ENCODE measurements at places on chromosomes 6 and 20. TPM values are rescaled to one million over a fixed set of nuclear protein-coding genes. Genes with fewer than 3 reads are reported as not detected.

The PLA2G7 gene
- 0.93 TPM for total RNA-seq

- DNase-seq = no peak
Measured at GRCh38 chr6:39521958-39522357, 199.5 kb upstream of the KCNK16 start.

DNA sequence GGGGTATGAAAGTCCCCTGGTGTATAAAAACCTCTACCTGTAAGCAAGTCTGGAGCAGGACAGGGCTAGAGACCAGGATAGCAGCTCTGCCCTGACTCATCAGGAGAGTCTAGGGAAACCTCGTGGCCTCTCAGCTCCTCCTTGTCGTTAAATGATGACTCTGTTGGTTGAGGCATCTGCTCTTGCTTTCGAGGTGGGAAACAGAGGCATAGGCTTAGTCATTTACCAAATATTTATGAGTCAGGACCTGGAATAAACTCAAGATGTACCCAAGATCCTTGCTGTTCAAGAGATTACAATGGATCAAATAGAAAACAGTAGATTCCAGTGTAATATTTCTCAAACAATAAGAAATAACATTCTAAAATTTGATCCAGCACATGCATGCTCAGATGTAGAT lies 5.5 kb downstream of the MANBAL start:
- DNase-seq = no peak

DNA sequence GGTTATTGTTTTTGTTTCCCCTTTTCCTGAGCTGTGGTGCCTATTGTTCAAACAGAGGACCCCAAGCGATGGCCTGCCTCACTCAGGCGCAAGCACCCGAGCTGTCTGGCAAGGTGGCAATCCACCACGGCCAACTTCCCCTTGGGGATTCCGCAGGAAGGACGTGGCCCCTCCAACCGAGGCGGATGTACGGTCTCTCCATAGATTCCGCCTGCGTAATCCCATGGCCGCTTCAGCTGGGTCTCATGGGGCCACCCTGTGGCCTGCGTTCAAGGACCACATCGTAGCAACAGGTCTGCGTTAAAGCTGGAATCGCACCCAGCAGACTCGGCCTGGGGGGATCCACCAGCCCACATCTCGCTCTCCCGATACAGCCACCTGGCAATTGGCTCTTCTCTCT lies 79.9 kb downstream of the CEBPB start:
- no peak for DNase-seq

The OXT gene
- total RNA-seq = not detected

The ENPP1 gene
- 2.7 TPM for total RNA-seq

The PTGIS gene
- 19.3 TPM for total RNA-seq

The SMPDL3A gene
- total RNA-seq = 11.0 TPM

The MANEA gene
- total RNA-seq = 10.8 TPM

GRCh38 chr6:22053391-22053997 lies 243.3 kb downstream of the PRL start:
- DNase-seq = no peak

DNA sequence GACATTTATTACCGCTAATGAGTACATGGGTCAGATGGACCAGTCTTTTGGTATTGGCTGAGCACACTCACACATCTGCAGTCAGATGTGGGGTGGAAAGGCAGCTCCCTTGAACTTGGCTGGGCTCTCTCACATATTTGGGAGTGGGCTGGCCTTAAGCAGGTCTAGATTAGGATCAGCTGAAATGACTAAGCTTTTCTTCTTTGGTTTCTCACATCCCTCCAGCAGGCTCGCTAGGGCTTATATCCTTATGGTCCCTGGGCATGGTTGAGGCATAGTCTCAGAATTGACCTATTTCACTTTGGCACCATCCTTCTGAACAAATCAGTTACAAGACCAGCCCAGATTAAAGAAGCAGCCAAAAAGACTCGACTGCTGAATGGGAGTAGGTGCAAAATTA lies 14.4 kb upstream of the PLCB1 start:
- no peak for DNase-seq

DNA sequence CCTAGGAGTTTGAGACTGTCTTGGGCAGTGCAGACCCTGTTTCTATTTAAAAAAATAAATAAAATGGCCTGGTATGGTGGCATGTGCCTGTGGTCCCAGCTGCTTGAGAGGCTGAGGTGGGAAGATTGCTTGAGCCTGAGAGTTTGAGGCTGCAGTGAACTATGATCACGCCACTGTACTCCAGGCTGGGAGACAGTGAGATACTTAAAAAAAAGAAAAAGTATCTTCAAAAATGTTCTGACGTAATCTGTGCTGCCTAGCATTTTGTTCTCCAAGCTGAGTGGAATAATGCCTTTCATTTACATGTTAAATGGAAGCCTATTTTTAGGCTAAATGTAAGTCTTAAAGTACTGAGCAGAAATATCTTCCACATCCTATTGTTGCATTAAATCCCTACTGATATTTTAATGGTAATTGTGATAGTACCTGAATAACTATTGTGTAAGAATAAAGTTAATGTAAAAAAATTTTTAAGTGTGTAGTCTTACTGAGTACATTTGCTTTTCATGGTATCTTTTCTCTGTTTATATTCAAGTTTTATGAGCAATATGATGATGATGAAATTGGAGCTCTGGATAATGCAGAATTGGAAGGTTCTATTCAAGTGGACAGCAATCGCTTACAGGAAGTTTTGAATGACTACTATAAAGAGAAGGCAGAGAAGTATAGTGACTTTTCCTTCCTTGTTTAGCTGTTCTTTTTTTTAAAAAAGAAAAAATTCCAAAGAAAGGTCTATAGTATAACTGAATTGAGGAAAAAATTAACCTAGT lies 4.2 kb upstream of the ZC2HC1B start:
- DNase-seq = no peak

GRCh38 chr6:74447013-74447412 lies 751.0 kb downstream of the CD109 start:
- no peak for DNase-seq

- DNase-seq = no peak
Measured at GRCh38 chr6:161722394-161722793, 448.5 kb upstream of the AGPAT4 start.

- DNase-seq = no peak
Measured at GRCh38 chr6:170201361-170201760, 89.5 kb downstream of the DLL1 start.

DNA sequence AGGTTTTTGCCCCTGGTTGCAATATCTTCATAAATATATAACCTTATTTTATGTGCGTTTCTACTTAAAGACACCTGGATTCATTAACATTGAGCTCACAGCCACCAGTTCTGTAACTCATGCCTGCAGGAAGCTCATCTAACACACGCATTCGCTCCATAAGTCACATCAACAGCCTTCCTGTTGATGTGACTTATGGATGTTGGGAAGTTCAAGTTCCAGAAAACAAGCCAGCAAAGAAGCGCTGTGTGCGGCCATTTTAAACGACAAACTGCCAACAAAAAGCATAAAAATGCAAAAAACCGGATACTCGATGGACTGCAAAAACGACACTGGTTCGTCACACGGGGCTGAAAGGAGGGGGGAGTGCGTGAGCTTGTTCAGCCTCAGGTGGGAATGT lies 77.9 kb upstream of the NFATC2 start:
- DNase-seq = no peak

The LY6G6F gene
- not detected for total RNA-seq

DNA sequence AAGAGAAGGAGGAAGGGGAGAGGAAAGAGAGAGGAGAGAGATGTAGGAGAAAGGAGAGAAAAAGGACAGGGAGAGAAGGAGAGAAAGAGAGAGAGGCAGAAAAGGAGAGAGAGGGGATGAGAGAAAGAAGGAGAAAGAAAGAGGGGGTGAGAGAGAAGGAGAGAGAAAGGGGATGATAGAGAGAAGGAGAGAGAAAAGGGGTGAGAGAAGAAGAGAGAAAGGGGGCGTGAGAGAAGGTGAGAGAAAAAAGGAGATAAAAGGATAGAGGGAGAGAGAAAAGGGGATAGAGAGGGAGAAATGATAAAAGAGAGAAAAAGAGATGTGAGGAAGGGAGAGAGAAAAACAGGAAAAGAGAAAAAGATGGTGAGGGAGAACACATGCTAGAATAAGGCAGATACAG lies 933.4 kb downstream of the KIF16B start:
- no peak for DNase-seq

- DNase-seq = no peak
Measured at GRCh38 chr6:1609648-1610496, at the start of gene FOXC1. TSS of gene FOXC1 (plus strand) at chr6:1609915. CDS start at chr6:1610446, 531 bp downstream.

GRCh38 chr6:251920-252319 lies 40.4 kb upstream of the DUSP22 start:
- DNase-seq = no peak

- DNase-seq = no peak
Measured at GRCh38 chr20:40251284-40251932, 437.6 kb downstream of the MAFB start.

GRCh38 chr6:139877828-139878405 lies 503.5 kb upstream of the CITED2 start:
- no peak for DNase-seq

DNA sequence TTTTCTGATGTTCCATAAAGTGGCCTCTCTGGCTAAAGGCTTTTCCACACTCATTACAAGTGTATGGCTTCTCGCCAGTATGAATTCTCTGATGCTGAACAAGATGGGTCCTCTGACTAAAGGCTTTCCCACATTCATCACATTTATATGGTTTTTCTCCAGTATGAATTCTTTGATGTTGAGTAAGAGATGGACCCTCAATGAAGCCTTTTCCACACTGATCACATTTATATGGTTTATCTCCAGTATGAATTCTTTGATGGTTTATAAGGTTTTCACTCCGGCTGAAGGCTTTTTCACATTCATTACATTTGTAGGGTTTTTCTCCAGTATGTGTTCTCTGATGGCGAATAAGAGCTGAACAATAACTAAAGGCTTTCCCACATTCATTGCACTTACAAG lies 20.4 kb downstream of the ZNF184 start:
- DNase-seq = no peak

The NOX3 gene
- not detected for total RNA-seq

DNA sequence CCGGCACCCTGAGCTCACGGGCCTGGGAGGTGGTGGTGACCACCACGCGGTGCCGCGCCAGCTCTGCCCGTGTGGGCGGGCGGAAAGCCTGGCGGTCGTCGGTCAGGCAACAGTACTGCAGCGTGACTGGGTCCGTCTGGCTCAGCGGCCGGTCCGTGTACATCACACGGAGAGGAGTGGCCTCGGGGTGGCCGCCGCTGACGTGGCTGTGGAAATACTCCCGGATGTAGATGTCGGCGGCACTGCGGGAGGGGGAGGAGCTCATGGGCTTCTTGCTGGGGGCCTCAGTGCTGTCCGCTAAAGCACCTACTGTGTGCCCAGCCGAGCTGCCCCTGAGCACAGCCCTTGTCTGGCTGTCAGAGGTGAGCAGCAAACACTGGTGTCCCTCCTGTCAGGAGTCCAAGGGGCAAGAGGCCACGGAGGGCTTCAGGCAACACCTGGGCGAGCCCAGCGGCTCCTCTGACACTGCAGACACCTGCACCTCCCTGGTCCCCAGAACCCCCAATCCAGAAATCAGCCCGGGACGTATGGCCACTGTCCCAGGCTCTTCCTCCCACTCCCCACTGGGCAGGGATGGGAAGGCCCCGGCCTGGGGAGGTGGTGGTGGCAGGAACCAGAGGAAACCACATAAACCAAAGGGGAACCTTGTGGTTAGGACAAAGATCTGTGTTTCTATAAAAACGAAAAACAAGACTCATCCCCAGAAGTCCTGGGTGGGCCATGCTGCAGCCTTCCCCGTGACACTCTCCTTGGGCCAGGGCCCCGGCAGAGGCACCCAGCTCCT lies 6.5 kb downstream of the HELZ2 start:
- DNase-seq = no peak

DNA sequence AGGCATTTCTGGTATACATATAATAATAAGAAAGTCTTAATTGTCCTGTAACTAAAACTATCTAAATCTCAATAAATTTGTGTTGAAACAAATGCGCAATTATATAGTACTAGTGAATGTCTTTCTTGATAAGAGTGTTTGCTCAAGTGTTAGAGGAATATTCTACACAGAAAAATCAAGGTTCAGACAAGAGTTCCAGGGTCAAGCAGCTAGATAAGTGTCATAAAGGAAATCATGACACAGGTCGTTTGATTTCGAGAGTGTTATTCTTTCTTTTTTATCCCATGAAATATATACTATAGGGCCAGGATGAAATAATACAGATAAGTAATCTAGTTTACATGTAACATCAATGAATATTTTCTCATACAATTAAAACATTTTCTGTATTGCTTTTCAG lies 366.1 kb downstream of the UTRN start:
- no peak for DNase-seq

The TXNDC5 gene
- total RNA-seq = 71.6 TPM

- DNase-seq = no peak
Measured at GRCh38 chr6:39938773-39939654, 4.8 kb upstream of the MOCS1 start.

DNA sequence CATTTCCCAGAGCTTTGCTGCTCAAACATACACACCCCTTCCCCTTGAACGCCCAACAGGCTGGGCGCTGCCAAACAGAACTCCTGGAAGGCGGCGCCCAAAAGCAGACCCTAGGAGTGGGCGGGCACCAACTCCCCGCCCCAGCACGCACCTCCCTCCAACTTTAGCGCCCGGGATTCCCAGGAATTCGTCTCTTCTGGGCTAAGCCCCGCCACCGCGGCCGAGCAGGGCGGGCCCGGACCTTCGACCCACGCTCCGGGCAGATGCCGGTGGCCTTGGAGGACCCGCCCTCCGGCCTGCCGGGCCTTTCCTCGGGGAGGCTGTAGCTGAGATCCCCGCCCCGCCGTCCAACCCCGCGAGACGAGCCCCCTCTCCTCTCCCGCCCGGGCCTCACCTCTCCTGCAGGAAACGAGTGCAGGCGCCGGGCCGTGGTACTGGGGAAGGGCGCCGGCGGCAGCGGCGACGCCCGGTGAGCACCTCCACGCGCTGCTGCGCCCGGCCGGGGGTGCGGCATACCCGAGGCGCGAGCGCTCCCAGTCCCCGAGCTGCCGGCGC lies 659 bp downstream of the MCUR1 start:
- DNase-seq = no peak

The CAPN11 gene
- not detected for total RNA-seq

The SYTL3 gene
- 2.1 TPM for total RNA-seq

DNA sequence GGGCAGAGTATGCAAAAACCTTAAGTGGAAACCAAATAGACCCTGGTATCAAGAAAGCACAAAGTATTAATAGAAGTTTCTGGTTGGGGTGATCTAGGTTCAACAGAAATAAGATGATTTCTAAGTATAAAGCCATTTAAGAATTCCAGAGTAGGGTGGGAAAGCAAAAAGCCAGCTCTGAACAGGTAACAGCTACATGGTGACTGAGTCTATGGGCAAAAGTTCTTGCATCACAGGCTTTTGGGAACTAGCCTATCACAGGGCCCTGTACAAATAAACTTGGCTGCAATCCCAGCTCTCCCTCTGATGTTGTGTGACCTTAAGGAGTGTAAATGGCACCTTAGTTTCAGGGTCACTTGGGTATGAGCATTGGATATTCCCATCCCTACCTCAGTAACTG lies 5.5 kb downstream of the TCF19 start:
- no peak for DNase-seq

The CFAP206 gene
- total RNA-seq = 1.2 TPM

Data from progenitor cell of endocrine pancreas (in vitro differentiated cells).